Esophagus squamous epithelium (tissue), 5 donors: ENCODE measurements at places on chromosomes 6 and 20.

GRCh38 chr6:138403324-138403800, 661 bp upstream of the HEBP2 start:
- DNase-seq: no peak

DNA sequence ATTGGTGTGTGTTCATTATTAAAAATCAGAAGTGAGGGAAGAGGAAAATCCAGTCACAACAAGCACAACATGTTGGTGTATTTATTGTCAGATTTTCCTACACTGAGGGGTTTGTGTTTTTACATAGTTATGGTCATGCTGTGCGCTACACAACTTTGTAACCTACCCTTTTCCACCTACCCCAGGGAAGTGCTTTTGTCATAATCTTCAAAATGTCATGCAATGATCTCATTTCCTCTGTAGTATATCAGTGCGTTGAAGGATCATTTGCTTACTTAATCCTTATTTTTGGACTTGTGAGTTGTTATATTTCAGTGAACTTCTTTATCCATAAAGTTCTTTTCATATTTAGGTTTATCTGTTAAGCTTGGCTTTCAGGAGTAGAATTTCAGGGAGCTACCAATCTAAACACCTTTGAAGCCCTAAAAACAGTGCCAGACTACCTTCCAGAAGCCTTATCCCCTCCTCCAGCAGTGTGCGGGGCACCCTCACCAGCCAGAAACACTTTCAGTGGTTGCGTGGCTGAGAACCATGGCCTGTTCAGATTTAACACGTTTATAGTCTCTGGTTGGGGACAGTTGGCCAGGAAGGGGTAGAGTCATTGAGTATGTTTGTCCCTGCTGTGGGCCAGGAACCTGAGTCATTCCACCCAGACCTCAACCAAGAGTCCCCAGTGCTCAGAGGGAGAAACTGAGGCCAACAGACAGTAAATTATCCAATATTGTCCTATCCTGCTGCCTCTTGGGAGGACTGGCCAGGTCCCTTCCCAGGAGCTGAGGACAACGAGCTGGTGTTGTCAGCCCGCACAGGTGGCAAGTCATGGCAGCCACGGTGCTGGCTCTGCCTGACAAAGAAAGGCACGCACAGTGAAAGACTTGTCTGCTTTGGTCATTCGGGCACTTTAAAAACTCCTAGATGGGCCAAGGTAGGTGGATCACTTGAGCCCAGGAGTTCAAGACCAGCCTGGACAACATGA, 40.3 kb downstream of the STK35 start:
- no peak for DNase-seq

DNA sequence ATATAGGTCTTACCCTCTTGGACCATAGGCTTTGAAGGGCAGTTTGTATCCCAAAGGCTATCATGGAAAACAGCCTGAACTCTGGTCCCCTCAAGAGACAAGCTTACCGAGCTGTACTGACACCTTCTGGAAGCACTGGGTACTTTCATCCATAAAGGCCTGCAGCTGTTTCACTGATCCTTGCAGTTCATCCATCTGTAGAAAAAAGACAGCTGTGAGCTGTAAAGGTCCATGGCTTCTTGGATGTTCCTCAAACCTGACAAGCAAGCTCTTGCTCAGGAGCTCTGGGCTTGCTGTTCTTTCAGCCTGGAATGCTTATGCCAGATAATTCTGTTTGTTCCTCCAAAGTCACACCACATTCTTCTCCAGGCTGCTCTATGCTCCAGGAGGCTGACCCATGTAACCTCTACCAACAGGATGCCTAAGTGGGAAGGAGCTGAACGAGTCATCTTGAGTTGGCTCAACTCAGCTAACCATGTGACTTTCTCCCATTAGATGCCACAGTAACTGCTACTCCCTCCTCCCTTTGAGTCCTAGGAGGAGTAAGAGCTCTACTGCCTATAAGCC, 8.8 kb upstream of the NDRG3 start:
- no peak for DNase-seq

DNA sequence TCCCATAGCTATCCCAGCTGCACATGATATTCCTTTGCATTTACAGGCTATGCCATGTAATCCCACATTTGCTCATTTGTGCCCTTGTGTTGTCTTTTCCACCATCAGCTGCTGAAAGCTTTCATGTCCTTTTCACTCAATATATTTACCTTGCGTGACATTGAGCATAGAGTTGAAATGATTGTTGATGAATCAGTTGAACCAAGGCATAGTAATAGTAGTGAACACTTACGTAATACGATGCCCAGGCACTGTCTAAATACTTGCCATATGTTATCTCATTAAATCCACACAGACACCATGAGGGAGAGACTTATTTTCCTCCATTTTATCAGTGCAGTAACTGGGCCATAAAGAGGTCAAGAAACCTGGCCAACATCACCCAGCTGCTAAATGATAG, 13.1 kb downstream of the RNF8 start:
- DNase-seq: no peak

DNA sequence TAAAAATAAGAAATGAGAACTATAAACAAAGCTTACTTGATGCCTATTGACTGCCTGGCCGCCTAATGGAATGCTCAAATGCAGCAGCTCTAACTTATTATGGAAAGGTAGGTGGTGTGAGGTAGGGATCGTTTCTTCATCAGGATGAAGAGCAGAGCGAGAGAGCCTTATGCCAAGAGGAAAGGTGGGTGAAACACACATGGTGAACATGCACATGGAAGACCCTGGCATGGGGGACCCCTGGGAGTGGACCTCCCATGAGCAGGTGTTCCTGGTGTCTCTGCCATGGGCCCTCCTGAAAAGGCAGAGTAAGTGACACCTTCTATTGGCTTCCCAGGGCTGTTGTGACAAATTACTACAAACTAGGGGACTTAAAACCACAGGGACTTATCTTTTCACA, 130.1 kb downstream of the CDH4 start:
- no peak for DNase-seq

- DNase-seq: no peak
Measured at GRCh38 chr6:156617376-156617775, 159.8 kb upstream of the ARID1B start.

DNA sequence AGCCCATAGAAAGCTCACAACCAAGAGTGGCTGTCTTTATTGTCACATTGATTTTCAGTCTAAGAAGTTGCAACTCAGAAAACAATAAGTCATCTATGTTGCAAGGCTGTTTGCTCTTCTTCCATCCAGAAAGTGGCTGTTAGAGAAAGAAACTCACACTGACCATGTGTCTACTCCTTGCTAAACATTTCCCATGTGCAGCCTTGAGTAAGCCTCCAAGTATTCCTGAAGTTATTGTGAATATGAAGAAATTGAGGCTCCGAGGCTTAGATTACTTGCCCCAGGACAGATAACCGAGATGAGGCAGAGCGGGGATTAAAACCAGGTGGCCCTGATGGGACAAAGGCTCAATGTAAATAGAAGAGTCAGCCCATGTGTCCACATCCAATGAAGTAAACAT, 105.0 kb downstream of the SPTLC3 start:
- DNase-seq: no peak

GRCh38 chr6:1916334-1917070, 306.8 kb downstream of the FOXC1 start:
- DNase-seq: no peak

- no peak for DNase-seq
Measured at GRCh38 chr6:15985379-15985959, 143.4 kb upstream of the MYLIP start.

DNA sequence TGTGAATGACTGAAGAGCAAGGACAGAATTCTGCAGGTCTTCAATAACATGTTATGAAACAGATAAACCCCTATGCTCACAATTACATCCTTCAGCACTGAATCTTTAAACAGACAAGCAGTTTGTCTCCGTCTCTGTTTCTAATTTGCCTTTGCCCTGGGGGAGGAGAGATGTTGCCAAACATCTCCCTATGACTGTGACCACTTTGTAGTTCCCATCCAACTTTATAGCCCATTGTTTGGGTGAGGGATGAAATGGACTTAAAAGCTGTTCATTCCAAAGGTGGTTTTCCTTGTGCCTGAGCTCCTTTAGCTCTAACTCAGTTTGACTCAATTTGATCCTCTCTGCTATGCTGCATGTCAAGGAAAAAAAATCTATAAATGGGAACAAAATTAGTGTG, 19.5 kb upstream of the ADTRP start:
- DNase-seq: no peak

DNA sequence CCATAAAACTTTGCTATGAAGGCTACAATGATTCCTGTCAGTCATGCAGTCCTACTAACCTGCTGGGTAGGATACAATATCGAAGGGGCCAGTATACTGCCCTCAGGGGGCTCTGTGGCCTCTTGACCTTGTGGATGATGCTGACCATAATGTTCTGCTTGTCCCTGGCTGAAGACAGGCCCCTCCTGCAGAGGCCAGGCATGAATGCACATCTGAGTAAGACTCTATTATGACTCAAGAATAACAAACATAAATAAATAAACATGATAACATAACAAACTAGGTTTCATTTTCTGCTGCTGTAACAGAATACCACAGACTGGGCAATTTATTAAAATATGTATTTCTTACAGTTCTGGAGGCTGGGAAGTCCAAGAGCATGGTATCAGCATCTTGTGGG, 44.0 kb upstream of the POU5F1 start:
- no peak for DNase-seq

- no peak for DNase-seq
Measured at GRCh38 chr6:148608199-148608951, 138.5 kb upstream of the UST start.

- no peak for DNase-seq
Measured at GRCh38 chr20:37369846-37370245, 23.9 kb downstream of the SRC start.

DNA sequence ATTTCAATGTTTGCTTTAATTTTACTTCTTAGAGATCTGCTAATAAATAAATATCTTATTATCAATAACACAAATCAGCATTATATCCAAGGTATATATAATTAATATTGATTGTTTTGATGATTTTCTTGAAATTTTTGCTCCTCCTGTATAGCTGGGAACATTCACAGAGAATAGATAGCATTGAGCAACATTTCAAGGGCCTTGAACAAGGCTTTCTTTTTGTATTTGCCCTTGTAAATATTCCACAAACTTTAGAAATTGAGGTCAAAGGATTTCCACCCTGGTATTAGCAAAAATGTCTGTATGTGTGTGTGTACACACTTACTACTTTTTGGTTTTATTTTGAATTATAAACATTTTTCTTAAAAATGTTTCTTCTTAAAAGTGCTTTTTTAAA, 205.6 kb downstream of the EYA4 start:
- DNase-seq: no peak

GRCh38 chr6:27911956-27912446, at the start of gene OR2B2:
TSS of gene OR2B2 (minus strand) at chr6:27912396. CDS start at chr6:27912319, 77 bp downstream.
- no peak for DNase-seq

GRCh38 chr6:129575378-129576118, 134.4 kb downstream of the ARHGAP18 start:
- DNase-seq: no peak

GRCh38 chr20:36585410-36586125, 12.2 kb downstream of the TGIF2 start:
- DNase-seq: no peak

DNA sequence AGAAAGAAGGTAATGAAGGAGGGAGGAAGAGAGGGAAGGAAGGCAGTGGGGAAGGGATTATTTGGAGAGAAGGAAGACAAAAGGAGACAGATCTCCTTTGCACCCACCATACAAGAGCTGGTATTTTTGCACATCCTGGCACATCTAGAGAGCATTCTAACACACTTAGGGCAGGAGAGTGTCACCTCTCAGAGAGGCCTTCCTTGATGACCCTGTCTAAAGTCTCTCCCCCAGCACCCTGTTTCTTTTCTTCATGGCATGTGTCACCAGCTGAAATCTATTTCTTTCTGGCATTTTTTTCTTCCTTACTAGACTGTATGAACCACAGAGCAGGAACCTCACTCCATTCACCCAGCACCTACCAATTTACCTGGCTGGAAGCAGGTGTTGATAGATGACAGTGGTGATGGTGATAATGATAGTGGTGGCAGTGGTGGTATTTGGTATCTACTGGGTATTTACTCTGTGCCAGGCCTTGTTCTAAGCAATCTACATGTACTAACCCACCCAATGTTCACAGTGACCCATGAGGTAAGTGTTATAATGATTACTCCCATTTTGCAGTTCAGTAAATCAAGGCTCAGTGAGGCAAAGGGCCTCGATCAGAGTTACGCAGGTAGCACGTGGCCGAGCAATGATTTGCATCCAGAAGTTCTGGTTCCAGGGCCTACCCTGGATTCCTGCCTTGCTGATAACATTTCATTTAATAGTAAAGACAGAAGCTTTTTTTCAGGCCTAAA, 131.8 kb downstream of the NFATC2 start:
- no peak for DNase-seq

DNA sequence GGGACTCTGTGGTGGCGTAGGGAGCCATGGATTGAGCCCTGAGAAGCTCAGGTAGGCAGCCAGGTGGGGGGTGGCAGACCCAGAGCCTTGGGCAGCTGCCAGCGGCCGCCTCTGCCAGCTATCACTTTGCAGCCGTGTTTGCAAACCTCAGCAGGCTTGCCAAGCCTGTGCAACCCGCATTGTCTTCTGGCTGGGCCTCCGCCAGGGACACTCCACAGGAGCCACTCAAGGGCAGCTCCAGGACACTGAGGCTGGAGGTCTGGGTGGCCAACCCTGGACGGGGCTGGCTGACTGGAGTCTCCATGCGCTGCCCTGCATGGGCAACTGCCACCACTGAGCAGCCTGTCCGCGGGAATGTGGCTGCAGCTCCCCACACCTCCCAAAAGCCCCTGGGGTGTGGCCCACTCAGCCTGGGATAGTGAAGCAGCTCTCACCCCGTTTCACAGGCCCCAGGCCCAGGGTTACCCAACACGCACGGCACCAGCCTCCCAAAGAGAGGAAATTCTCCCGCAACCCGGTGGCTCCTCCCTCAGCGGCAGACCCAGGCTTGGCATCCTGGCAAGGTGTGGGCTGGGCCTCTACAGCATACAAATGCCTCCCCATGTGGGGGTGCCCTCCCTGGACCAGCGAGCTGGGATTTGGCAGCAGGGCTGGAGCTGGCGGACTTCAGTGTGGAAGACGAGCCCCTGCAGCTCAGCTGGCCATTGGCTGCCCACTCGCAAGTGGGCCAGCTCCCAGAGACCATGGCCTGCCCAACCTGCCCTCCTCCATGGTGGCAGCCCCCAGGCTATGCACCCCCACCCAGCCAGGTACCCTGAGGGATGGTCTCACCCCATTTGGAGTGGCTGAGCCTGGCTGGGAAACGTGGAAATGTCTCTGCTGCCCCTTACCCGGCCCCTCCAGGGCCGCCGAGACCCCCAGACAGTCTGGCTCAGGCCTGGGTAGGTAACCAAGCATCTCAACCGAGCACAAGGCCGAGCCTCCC, 2.9 kb downstream of the CHRNA4 start:
- DNase-seq: no peak

GRCh38 chr20:34983089-34983820, 27.6 kb downstream of the MYH7B start:
- DNase-seq: no peak

- DNase-seq: no peak
Measured at GRCh38 chr6:75204217-75204958, 1.5 kb downstream of the COL12A1 start.
